Activated CD8-positive, alpha-beta memory T cell treated with anti-CD3 and anti-CD28 coated beads for 1 hour (primary cell): ENCODE measurements at places on chromosomes 5 and 9.

DNA sequence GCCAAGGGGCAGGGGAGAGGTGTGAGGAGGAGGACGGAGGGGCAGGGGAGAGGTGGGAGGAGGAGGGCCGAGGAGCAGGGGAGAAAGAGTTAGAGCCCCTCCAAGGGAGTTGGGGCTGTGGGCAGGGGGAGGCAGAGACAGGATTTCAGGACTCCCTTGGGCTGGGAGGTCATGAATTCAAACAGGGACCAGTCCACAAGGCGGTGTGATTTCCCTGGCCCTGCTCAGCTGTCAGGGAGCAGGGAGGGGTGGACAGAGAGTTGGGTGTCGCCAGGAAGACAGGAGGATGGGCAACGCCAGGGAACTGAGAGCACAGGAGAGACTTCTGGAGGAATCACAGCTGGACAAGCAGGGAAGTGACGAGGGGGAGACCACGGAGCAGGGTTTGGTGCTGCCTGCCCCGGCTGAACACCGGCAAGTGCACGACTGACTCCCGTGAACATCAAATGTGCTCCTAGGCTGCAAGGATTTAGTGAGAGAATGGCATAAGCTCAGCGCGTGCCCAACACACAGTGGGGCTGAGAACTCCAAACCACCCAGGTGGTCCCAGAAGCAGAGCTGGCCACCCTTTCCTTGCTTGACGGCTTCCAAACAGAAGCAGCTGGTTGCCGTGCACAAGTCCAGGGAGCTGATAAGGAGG is 17.8 kb upstream of the OLFM1 start:
- no peak for DNase-seq

GRCh38 chr9:107513464-107514100 is 24.0 kb upstream of the KLF4 start:
- DNase-seq = no peak

- no peak for DNase-seq
Observed at GRCh38 chr5:119343052-119343451, 12.8 kb upstream of the TNFAIP8 start.

DNA sequence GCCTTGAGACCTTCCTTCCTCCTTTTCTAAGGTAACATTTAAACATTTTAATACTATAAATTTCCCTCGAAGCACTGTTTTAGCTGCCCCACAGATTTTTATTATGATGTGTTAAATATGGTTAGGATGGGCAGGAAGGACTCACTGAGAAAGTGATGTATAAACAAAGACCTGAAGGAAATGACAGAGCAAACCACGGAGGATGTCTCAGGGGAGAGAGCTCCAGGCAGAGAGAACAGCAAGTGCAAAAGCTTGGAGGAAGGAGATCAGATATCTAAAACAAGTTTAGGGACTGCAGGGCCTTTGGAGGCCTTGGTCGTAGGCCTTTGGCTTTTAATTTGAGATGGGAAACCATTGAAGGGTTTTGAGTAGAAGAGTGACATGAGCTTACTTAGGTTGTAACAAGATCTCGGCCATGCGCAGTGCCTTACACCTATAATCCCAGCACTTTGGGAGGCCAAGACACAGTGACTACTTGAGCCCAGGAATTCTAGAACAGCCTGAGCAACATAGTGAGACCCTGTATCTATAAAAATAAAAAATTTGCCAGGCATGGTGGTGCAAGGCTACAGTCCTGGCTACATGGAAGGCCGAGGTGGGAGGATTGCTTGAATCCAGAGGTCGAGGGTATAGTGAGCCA is 35.5 kb upstream of the LRRTM2 start:
- no peak for DNase-seq

DNA sequence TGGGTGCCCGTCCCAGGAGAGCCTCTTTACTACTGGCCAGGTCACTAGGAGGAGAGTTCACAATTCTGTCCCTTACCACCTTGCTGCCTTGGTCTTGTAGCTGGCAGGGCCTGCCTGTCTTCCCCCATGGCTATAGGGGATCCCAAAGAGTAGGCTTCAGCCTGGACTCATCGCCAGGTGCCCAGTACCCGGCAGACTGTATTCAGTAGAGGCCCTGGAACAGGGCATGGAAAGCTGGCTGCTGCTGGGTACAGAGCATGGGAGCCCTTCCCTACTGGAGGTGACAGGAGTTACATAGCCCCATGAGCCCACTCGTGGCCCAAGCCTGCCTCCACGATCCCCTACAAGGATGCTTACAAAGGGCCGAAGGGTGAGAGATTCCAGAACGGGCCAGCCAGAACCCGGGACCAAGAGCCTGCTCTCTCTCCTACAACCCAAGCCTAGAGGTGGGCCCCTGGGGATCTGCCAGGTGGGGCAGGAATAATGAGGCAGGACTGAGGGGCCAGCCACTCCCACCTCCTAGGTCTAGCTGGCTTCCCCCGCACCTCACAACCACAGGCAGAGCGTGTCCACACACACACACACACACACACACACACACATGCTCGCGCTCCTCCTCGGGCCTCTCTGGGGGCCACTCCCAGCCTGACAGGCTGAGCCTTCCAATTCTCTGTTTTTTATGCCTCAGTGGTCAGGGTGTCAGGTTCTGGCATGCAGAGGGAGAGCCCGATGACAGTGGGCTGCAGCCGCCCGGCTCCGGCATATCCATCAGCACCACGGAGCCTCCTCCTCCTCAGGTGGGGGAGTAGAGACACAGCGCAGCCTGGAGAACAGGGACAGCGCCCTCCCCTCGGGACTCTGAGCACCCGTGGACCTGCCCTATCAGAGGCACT is 186.0 kb downstream of the PAX5 start:
- no peak for DNase-seq

GRCh38 chr5:100846772-100847171 is 56.3 kb downstream of the ST8SIA4 start:
- DNase-seq = no peak

- no peak for DNase-seq
Observed at GRCh38 chr9:108136656-108137055, 647.1 kb upstream of the KLF4 start.

DNA sequence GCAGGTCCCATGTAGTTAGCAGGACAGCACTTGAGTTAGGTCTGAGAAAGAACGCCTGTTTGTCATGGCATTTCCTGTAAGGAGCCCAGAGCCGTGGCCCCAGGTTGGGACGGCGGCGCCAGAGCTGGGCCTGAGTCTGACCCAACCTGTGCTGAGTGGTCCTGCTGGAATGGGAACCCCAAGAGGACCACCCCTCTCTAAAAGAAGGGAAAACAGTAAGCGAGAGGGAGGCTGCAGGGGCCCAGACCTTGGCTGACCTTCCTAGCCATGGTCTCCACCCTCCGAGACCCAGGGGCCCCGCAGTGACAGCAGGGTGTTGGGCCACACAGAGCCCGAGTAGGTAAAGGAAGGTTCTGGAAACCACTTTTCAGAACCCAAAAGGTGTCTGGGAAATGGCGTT is 1.8 kb upstream of the LRRC14B start:
- DNase-seq = no peak

GRCh38 chr9:83533296-83533695 is 4.9 kb downstream of the FRMD3 start:
- no peak for DNase-seq

DNA sequence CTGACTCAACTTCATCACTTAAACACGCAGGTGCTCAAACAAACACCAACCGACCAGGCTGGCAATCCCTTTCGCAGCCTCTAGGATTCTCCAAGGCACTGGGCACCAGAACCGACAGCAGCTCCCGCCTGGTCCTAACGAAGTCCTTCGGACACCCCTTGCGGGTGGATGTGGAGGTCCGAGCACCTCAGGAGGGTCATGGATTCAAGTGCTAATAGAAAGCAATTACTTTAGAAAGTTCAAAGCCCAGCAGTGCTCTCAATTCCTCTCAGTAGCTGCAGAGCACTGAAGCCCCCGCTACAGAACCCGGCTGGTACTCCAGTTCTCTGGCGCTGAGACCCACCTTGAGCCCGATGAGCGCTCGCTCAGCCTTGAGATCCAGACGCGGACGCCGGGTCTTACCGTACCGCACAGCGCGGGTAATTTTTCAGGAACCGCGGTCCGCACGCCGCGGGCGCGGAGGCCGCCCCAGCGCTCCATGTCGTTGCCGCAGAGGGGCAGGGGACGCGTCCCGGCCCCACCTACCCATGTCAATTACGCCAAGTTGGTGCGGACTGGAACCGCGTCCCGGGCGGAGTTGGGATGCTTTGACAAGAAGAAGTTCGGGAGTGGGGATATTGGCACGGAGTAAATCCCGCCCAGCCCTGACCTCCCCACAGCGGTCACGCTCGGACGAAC is 638 bp downstream of the MARCHF3 start:
- DNase-seq = peak; percentile 5

DNA sequence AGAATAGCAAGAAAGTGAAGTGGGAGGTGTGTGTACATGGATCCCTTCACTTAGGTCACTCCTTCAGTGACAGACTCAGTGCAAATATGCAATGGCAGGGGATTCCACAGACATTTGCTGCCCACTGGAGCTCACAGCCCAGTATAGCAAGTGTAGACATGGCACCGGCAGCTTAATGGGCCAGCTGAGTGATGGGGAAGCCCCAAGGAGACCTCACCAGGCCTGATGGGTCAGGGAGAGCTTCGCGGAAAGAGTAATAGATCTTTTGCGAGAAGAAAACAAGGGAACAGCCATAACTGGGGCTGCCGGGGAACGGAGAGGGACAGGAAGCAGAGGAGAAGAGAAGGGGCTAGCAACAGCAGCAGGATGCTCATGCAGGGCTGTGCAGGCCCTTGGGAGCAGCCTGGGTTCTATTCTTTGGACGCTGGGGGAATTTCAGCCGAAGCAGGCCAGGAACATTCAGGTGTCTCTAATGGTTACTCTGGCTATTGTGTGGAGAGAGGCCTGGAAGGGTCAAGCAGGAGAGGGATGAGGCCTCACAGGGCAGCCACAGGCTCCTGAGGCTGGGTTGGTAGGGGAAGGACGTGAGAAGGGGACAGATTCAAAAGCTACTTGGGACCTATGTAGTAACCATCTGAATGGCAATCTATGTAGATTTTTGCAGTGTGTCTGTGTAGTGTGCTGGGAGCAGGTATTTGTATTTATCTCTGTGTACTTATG is 27.0 kb downstream of the TCF7 start:
- no peak for DNase-seq

- DNase-seq = no peak
Observed at GRCh38 chr9:68455451-68455850, 85.2 kb downstream of the TMEM252 start.

DNA sequence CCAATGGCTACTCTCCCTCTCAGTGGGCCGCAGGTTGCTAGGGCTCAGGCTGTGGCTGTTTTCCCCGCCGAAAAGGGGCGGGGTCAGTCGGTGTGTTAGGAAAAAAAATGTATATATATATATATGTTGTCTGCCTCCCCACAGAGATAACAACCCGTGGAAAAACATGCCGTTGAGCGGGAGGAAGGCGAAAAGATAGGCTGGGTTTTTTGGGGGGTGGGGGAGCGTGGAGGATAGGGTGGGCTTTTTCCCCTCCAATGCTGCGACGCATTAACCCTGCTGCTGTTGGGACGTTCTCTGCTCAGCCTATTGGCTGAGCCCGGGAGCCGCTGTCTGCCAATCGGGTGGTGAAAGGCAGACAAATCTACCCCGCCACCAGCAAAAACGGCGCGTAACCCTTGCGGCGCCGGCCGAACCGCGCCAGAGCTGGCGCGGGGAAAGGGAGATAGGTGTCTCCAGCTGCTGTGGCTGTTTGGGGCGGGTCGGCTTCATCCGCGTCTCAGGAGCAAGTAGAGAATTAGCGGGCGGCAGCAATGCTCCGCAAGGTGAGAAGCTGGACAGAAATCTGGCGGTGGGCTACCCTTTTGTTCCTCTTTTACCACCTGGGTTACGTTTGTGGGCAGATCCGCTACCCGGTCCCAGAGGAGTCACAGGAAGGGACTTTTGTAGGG is at the start of gene PCDHGC4:
Gene PCDHGC4, plus strand, starts transcription at position 390 of the 671 bp plus-strand sequence. Its CDS starts 144 bp downstream, at position 534.
- no peak for DNase-seq

DNA sequence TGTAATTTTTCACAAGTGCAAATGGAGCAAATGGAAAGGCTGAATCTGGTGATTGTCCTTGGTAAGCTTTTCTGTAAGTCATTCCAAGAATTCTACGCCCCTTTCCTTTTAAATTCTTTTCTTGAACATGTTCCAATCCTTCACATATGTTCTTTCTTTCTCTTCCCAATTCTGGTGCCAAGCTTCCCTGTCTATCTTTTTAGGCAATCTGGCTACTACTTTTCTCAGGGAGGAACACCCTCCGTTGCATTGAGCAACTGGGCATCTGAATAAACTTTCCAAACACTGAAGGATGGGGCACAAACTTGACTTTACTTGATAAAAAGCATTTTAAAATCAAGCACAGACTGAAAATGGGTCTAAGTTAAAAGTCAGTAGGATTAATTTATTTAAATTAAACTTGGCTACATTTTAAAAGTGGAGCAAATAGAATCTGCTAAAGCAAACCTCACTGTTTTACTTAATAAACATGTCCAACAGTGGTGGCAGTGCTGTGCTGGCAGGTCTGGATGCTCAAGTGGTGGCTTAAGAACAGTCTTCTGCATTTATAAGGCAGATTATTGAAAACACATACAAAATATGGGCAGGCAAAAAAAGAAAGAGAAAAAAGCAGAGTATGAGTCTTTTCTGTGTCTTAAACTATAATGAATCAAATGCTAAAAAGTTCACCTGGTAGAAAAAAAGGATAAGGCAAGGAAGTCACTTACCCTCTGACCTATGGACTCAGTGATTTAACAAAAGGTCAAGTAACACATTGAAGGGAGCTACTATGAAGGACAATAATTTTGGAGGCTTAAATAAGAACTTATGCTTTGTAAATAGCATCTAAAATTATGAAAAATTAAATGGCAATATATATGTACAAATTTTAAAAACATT is 5.4 kb downstream of the ELL2 start:
- DNase-seq = no peak

DNA sequence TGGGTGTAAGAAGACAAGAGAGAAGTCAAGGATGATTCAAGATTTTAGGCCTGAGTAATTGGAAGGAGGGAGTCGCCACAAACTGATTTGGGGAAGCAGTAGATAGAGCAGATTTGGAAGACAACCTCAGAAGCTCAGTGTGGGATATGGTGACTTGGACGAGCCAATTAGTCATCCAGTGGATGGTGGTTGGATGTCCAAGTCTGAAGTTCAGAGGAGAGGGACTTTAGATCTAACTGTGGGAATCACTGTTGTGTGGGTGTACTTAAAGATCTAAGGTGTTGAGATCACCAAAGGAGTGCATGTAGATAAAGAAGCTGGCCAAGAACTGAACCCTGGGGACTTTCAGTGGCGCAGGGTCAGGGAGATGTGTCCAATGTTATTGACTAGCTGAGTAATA is 2.2 kb downstream of the IDNK start:
- DNase-seq = no peak

GRCh38 chr9:108748776-108749175 is 107.0 kb downstream of the ACTL7B start:
- no peak for DNase-seq

DNA sequence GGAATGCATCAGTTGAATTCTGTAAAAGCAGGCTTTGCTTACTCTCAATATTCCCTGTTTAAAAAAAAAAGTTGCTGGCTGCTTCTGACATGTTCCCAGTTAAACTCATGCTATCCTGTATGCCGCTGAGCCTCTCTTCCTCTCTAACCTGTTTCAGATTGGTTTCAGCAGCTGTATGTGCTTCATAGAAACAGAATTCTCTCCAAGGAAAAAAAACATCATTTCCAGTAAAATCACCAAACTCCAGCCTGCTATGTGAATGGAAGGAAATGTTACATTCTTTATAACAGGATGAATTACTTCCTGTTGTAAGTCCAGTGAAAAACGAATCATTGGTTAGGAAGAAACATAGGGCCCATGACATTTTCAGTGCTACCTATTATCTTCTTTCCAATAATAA is 25.7 kb upstream of the KCNV2 start:
- no peak for DNase-seq
